ENCODE measurements at places on chromosomes 5 and 9.

- DNase-seq, result no peak
Observed at GRCh38 chr9:89731262-89732182, 126.7 kb downstream of the GADD45G start.

DNA sequence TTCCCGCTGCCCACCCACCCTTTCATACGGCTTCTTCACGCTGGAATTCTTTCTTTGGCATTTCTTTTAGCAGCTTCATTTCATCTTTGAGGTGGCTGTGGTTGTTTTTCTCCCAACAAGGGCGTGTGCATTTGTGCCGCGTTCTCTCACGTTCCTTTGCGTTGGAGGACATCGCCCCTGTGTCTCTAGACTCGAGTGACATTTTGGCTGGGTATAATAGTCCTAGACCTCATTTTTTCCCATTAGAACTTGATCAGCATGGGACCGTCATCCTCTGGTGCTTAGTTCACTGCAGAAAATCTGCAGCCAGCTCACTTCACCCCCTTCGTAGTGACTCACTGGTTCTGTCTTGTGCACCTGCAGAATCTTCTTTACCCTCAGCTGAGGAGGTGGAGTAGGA is 29.5 kb downstream of the KCNT1 start:
- DNase-seq, result no peak

GRCh38 chr9:136614967-136615623 is 47.6 kb upstream of the EGFL7 start:
- DNase-seq, result no peak

DNA sequence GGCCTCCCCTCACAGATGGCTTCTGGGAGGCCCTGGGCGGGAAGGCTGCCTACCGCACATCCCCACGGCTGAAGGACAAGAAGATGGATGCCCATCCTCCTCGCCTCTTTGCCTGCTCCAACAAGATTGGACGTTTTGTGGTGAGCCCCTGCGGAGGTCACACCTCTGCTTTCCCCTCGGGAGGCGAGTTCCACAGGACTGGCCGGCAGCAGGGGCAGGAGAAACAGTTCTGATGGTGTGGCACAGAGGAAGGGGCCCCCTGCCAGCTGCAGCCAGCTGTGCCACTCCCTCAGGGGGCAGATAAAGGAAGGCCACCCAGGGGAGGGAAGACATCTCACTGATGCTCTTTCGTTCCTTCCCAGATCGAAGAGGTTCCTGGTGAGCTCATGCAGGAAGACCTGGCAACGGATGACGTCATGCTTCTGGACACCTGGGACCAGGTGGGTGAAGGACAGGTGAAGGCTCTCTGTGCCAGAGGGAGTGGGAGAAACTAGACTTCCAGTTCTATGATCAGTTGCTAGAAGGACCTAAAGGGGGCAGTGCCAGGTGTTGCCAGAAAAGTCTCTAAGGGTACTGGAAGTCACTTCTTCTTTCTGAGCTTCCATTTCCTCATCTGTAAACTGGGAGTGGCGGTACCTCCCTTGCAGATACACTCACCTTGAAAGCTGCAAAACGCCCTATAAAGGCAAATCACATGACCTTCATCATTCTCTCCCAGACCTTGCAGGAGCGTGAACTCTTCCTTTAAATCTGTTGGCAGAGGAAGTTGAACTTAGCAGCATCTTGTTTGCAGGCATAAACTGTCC is 41.0 kb downstream of the STOM start:
- no peak for DNase-seq
